ENCODE measurements at places on chromosomes 4 and X. TPM values are rescaled to one million over a fixed set of nuclear protein-coding genes. Genes with fewer than 3 reads are reported as not detected.

GRCh38 chr4:158166701-158167100, 6.1 kb downstream of the GASK1B start:
- no peak for DNase-seq

- no peak for DNase-seq
Observed at GRCh38 chr4:124201636-124202035, 510.9 kb downstream of the ANKRD50 start.

The GYG2 gene
- 7.2 TPM for total RNA-seq

GRCh38 chrX:135974279-135974856, 580 bp upstream of the MMGT1 start:
- DNase-seq, result no peak

GRCh38 chrX:57083143-57083542, 38.2 kb downstream of the SPIN2B start:
- no peak for DNase-seq

The SERPINA7 gene
- not detected for total RNA-seq

Measured in H4 (cell line).